ENCODE measurements at places on chromosomes 3 and 15. TPM values are rescaled to one million over a fixed set of nuclear protein-coding genes. Genes with fewer than 3 reads are reported as not detected.

Gene POPDC2
- total RNA-seq: 13.6 TPM

Gene SLC35A5
- total RNA-seq: 17.7 TPM

Gene SLC28A1
- 0.52 TPM for total RNA-seq

Gene FRMD5
- total RNA-seq: 3.7 TPM

Gene FANCD2
- total RNA-seq: 11.5 TPM

Gene NRG4
- total RNA-seq: not detected

Gene GAP43
- total RNA-seq: 1.0 TPM

Gene SKIL
- total RNA-seq: 32.4 TPM

Gene MINAR1
- 1.6 TPM for total RNA-seq

Gene SKOR1
- under 0.01 TPM for total RNA-seq

Gene GCSAM
- 0.52 TPM for total RNA-seq

Gene PIERCE2
- total RNA-seq: 0.52 TPM

Gene CCRL2
- 1.6 TPM for total RNA-seq

Gene RASL12
- total RNA-seq: 15.1 TPM

Gene TLNRD1
- 5.7 TPM for total RNA-seq

Gene C15orf62
- not detected for total RNA-seq

Gene SOX14
- not detected for total RNA-seq

Gene ZBTB47
- total RNA-seq: 21.4 TPM

Gene PLSCR5
- total RNA-seq: not detected

Gene VPS39
- 29.2 TPM for total RNA-seq

Gene CHDH
- 0.52 TPM for total RNA-seq

Gene C3orf49
- not detected for total RNA-seq

Gene ANKRD34C
- not detected for total RNA-seq

Measured in skeletal muscle tissue (tissue), 5 donors.